ENCODE measurements at places on chromosomes 3 and 15.

GRCh38 chr3:170598091-170598502 is 12.2 kb upstream of the SLC7A14 start:
- DNase-seq = no peak

DNA sequence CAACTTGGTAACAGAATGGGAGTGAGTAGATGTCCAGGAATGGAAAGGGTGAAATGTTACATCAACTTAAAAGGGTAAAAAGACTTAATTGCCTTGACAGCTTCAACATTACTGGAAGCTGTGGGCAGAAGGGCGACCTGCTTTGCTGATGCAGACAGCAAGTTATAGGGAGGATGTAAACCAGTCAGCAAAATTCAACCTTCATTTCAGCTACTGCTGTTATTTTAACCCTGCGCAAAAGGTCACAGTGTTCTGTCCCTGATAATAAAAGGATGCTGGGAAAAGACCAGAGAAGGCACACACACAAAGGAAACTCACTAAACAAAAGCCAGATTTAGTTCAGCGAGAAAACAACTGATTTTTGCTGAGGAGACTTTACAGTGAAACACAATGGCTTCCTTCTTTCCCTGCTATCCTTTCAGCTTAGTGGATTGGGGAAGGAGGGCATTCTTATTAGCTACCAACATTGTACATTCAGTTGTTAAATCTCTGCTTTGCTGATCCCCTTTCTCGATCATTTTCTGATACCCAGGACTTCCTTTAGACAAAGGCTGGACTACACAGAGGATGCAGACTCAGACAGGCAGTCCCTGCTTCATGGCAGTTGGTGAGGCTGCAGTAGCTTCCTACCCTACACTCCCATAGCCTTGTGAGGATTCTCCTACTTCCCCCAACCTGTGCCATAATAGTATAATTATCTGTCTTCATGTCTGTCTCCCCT is 62.0 kb downstream of the P3H2 start:
- DNase-seq = peak; percentile 67

GRCh38 chr15:58077427-58077826 is 11.9 kb upstream of the ALDH1A2 start:
- DNase-seq = no peak

DNA sequence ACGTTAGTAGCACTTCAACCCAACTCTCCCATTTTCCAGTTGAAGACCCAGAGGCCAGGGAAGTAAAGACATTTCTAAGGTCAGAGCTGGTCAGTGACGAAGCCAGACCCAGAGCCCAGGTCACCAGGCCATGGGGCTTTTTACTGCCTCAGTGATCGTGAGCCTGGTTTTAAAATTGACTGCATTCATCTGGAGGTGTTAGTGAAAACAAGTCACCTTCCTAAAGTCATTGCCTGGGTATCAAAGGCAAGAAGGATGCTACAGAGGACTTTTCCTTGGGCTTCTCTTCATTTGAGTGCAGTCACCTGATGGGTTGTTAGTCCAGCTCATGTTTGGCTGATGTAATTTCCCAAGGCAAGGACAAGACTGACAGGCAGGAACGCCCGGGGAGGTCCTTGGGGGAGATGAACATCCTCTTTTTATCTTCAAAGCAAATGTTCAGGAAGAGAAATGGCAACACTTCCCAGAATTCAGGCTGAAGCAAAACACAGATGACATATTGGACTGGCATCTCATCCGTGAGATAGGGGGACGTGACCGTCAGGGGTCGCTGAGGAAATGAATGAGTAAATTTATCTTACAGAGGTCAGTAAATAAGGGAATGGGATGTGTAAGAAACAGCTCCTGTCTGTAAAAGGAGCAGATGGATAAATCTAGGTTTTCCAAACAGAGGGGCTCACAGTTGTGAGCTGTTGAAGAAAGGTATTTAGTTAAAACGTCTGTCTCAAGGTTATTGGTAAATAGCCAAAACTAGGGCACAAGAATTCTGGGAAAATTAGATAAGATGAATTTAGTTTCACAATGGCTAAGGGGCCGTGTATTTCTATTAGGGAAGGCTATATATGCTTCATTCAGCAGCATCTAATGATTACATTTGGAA is 201.2 kb downstream of the OPA1 start:
- DNase-seq = peak; percentile 51

- DNase-seq = peak; percentile 87
Observed at GRCh38 chr3:131735116-131735515, 232.3 kb upstream of the MRPL3 start.

DNA sequence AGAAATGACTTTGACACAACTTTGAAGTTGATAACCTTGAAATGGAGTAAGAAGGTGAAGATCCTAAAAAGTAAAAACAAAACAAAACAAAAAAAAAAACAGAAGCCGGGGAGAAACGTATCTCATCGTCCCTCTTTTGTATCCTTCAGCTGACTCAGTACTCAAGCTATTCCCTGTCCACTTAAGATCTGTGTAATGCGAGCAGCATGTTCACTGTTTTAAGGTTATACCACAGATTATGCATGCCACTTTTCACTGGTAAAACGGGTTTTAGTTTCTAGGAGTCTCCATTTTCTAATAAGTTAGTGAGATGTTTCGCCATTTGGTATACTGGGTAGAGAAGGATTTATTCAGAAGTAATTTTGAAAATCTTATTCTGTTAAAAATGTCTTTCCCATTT is 324.3 kb downstream of the FEZF2 start:
- no peak for DNase-seq

GRCh38 chr15:37208146-37209040 is 108.0 kb upstream of the MEIS2 start:
- DNase-seq = no peak

GRCh38 chr3:113556316-113556945 is 24.1 kb downstream of the SIDT1 start:
- no peak for DNase-seq

- DNase-seq = peak; percentile 11
Observed at GRCh38 chr3:108513961-108514360, 3.6 kb upstream of the MYH15 start.

DNA sequence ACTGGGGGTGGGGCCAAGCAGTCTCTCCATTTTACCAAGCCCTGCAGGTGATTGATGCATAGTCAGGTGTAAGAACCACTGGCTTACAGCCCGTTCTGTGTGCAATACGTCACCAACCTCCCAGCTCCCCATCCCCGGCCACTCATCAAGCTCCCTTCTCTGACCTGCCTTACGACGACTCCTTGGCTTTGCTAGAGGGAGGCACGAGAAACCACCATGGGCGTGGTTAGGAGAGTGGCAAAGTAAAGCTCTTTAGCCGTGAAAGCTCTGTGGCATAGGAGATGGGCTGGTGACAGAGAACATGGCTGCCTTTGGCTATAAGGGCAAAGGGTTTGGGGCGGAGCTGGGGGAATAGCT is 109.1 kb downstream of the BDH1 start:
- no peak for DNase-seq

GRCh38 chr3:151404316-151404715 is 19.8 kb upstream of the P2RY12 start:
- DNase-seq = peak; percentile 48

DNA sequence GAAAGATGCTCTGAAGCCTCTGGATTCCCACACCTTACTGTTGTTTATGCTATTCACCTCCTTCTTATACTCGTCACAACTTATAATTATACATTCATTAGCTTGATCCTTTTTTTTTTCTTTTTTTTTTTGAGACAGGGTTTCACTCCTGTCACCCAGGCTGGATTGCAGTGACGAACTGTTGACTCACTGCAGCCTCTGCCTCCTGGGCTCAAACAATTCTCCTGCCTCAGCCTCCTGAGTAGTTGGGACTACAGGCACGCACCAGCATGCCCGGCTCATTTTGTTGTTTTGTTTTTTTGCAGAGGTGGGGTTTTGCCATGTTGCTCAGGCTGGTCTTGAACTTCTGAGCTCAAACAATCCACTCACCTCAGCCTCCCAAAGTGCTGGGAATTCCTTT is 143.6 kb downstream of the PLCL2 start:
- no peak for DNase-seq

DNA sequence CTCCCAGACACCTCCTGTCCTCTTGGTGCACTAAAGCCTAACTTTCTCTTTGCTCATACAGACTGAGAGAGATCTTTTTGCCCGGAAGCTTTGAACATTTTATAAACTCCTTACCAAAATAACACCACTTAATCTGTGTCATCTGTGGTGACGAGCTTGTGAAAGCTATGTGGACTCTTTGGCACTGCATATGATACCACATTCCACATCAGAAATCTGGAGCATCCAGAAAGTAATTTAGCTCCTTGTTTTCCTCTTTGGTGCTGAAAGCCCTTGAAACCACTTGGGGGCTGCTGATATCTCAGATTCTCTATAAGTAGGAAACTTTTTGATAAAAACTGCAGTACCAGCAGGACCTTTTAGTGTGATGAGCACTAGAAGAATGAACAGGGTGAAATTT is 128.3 kb downstream of the ALCAM start:
- DNase-seq = peak; percentile 85

DNA sequence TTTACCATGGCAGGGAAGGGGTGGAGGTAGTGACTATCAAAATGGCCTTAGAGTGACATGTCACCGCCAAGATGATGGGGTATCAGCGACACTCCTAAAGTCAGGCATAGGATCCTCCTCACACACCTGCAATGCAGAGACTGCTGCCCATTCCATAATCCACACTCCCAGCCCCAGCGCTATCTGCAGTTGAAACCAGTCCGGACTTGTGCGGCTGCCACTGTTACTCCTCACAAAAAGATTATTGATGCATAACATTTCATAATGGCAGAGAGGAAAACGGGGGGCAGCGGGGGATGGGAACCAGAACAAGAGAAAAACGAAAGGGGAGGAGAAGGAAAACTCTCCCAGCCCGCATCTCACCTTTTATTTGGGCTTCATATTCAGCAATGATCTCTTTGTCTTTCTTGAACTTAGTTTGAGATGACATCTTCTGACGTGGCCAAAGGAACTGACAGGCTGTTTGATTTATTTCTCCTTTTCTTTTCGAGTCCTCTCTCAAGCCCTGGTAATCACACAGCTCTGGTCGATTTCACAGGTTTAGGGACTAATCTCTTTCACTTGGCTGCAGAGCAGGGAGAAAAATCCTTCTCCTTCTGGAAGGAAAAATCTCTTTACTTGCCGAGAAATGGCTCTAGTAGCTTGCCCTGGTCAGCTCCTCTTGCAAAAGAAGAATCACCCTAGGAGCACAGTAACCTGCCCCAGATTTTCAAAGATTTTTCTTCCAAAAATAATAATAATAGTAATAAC is 749 bp downstream of the SRGAP3 start:
- no peak for DNase-seq

DNA sequence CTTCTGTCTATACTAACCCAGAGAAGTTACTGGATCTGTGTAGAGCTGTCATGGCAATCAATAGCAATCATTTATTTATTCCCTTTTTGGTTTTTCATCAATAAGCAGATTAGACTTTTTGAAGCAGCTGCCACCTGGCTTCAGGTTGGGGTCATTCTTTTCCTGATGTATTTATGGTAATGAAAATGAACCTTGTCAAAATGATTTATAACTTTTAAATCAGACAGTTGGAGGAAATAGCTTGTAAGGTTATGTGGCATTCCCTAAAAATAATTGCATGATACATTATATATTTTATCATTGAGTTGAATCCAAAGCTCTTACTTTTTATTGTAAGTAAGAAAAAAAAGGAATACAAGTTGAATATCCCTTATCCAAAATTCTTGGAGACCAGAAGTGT is 8.6 kb downstream of the TIPARP start:
- DNase-seq = no peak

DNA sequence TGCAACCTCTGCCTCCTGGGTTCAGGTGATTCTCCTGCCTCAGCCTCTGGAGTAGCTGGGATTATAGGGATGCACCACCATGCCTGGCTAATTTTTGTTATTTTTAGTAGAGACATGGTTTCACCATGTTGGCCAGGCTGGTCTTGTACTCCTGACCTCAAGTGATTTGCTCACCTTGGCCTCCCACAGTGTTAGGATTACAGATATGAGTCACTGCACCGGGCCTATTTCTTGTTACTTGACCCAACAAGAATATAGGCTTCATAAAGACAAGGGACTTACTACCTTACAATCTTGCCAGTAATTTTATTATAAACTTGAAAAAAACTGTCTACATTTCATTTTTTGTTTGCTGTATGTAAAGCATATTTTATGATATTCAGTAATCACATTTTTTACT is 21.4 kb upstream of the ZBTB47 start:
- DNase-seq = no peak

- peak; percentile 75 for DNase-seq
Observed at GRCh38 chr3:37243820-37244748, 69.7 kb upstream of the LRRFIP2 start.

DNA sequence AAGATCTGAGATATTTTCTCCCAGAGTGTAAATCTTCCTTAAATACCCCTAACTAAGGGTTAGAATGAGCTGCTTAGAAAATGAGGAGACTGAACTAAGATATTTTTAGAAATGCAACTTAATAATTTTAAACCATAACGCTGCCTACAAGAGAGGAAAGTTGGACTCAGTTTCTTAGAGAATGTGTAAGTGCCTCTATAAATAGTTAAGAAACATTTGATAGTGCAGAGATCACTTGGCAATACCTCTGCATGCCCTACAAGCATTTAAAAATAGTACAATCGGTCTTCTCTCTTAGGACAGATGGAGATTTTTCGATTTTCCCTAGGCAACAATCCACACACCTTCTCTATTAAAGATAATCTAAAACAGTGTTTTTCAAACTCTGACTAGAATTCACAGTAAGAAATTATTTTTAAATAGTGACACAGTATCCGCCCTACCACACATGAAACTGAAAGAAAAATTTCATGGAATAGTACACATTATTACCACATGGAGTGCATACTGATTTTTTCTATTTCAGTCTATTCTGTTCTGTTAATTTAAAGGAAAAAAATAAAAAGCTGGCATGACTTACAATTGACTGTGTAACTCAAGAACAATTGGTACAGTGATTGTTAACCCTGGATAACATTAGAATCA is 83.2 kb downstream of the GADL1 start:
- DNase-seq = no peak
